ENCODE measurements at places on chromosomes 1 and 21.

- no peak for DNase-seq
These were observed 42.9 kb downstream of the MAGI3 start for GRCh38 chr1:113433184-113433583.

DNA sequence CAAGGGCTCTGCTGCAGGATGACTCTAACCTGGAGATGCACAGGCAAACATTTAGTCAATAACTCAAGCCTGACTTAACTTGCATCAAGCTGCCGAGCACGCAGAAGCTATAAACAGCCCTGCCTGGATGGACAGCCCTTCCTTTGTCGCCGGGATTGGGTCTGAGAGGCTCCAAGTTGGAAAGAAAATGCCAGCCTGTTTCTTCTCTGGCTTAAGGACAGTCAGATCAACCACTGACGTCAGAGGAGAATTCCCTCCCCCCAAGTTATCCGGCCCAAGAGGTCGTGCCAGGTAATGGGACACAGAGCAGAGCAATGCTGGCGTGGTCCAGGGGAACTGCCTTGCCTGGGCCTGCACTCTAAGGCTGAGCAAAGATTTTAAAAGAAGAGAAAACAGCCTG, 27.1 kb upstream of the LRRC38 start:
- no peak for DNase-seq

GRCh38 chr1:4346131-4346530, 308.3 kb upstream of the AJAP1 start:
- DNase-seq: no peak

- no peak for DNase-seq
These were observed 996 bp upstream of the SH3BGRL3 start for GRCh38 chr1:26278724-26279455.

DNA sequence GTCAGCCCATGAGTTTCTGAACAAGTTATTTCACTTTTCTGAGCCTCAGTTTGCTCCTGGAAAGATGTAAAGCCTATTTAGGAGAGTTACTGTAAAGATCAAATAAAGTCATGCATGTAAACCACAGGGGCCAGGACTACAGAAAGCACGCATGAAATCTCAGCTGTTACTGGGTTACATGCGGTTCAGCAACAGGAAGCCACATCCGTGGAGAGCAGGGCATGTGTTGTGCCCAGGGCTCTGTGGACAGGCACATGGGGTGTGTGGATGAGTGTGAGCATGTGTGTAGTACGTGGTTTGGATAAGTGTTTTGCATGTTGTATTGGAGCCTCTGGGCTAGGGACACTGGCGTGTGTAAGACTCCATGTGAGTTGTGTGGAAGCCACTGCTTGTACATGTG, 2.2 kb upstream of the EPHA2 start:
- DNase-seq: no peak

- no peak for DNase-seq
These were observed 458.1 kb downstream of the DISC1 start for GRCh38 chr1:232084584-232085223.

DNA sequence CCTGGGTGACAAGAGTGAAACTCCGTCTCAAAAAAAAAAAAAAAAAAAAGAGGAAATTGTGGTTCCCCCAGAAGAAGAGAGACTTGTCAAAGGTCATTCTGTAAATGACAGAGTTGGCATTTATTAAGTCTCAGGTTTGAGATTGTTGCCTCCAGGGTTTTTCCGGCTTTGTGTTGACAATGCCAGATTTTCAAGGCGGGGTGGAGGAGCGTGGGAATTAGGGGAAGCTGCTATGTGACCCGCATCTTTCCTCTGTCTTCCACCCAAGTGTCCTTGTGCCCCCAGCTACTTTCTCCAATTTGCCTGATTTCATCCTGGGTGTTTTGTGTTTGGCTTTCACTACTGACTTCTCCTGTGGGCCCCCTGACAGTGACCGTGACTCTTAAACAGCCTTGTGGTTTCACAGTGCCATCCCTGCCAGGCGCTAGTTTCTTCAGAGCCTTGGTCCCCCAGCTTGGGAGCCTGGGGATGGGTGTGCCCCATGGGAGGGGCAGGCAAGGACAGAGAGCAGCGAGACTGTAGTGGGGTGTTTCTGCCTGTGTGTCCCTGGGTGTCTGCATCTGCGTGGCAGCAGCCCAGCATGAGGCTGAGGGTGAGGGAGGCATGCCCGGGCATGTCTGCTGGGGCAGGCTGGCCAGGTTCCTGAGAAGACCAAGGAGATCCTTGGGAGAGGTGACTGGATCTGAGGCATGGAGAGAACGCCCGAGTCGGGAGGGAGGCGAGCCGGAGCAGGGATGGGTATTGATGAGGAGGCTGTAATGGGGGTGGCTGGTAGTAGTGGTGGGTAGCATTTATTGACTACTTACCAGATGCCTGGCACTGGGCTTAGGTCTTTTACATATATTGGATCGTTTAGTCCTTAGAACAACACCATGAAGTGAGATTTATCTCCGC, 46.3 kb downstream of the IER5 start:
- DNase-seq: peak; percentile 51

Data from NCI-H345 (cell line).